ENCODE measurements at places on chromosomes 12 and 14.

DNA sequence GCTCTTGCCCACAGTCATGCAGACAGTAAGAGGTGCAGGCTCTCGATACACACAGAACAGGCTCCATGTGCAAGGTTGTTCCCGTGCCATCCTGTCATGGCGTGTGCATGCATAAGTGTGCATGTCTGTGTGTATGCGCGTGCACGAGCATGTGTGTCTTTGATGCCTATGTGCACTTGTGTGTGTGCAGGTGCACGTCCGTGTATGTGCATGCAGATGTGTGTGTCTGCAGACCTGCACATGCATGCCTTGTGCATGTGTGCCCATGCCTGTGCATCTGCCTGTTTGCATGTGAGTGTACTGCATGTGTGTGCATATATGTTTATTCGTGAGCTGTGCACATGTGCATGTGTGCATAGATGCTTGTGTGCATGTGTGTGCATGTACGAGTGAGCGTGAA, 309.8 kb downstream of the TMEM121 start:
- no peak for DNase-seq

- DNase-seq = no peak
Observed at GRCh38 chr14:72758420-72758819, 135.5 kb downstream of the DPF3 start.

DNA sequence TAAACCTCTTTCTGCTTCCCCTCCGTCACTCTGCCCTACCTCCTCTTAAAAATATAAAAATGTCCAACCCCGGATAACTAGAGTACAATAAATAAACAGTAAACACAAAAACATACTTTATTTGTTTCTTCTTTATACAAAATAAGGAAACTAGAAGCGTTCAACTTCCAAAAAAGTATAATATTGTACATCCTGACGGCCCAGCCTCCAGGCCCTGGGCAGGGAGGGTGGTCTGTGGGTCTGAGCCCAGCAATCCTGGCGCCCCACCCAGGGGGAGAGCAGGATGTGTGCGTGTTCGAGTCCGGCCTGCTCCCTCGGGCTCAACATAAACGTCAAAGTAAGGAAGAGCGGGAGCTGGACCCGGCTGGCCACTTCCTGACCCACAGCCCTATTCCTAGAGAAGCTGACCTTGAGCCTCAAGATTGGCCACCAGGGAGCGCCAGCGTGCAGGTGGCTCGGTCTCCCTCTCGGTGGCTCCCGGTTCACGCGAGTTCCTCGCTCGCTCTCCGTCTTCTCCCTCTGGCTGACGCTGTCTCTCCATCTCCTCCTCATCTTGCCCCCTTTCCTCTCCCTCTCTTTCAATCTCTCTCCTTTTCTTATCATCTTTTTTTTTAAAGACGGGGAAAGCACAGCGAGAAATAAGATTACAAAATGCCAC, 9.4 kb downstream of the LHX5 start:
- peak; percentile 89 for DNase-seq

DNA sequence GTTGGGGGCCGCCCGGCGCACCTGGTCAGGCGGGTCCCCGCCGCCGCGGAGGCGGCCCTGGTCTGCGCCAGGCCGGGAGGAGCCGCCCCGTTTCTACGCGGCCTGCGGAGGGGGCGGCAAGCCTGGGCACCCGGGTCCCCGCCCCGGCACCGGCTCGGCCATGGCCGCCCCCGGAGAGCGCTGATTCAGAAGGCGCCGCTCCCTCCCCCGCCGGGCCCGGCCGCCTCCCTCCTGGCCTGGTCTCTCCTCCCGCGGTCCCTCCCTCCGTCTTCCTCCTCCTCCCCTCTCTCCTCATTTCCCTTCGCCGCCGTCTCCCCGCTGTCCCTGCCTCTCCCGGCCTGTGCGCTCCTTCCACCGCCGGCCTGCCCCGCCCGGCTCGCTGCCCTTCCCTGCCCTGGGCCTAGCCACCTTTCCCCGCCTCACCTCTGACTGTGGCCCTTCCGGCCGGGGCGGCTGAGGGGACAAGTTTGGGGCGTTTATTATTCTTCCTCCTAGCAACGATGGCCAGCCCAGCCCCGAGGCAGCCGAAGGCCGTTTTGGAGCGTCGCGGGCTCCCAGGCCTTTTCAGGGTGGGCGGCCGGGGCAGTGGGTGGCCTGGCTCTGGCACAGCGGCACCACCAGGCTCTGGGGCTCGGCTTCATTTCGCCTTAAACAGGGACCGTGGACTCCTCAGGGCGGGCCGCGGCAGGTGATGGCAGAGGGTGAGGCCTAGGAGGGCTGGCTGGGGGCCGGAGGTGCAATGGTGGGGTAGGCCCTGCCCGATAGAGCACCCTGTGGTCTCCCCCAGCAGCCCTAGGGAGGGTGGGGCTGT, 768 bp downstream of the CEP170B start:
- DNase-seq = peak; percentile 84

- no peak for DNase-seq
Observed at GRCh38 chr12:70686299-70686698, 49.1 kb upstream of the PTPRB start.

DNA sequence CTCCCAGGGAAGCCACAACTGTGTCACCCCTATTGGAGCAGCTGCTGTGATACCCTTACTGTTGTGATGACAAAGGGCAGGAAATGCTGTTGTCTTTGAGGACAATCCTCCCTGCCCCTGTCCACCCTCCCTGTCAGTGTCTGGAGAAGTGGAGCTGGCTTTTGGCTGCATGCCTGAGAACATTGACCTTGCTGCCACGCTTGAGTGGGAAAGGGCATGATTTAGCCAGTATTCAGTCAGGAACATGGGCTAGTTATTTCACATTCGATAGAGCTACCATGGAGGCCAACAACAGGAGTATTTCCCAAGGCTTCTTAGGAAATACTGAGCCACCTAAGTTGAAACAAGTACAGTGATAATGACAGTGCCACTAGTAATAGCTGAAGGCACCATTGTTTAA, 59.4 kb downstream of the MYRFL start:
- no peak for DNase-seq

- peak; percentile 67 for DNase-seq
Observed at GRCh38 chr12:113439606-113440030, 17.4 kb downstream of the SDSL start.

DNA sequence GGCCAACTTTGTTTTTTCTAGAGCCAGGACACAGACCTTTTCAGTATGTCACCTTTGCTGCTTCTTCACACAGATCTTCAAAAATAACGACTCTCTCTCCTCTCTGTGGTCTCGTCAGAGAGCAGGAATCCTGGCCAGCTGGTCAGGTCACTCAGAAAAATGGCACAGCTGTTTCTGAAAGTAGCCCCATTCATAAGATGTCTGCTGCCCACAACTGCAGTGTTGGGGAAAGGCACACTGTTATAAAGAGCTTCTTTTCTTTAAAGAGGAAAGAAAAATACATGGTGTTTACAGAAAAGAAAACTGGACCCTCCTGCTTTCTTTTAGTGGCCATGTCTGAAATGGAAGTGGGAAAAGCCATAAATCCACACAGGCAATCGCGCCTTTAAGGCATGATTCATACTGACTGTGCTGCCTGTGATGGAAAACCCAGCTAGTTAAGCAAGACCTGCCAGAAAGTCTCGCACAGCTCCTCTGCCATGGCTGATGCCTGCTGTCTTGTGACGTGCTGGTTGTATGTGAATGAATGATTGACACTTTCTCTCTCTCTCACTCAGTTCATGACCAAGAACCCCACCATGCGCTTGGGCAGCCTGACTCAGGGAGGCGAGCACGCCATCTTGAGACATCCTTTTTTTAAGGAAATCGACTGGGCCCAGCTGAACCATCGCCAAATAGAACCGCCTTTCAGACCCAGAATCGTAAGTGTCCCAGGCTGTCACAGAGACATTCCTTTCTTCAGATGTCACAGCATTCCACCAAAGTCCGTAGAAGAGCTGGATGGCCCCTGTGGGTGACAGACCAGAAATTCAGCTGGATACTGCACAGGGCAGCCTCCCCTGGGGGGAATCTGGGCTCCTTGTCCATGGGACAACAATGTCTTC, 147.9 kb upstream of the HIF1A start:
- peak; percentile 77 for DNase-seq

DNA sequence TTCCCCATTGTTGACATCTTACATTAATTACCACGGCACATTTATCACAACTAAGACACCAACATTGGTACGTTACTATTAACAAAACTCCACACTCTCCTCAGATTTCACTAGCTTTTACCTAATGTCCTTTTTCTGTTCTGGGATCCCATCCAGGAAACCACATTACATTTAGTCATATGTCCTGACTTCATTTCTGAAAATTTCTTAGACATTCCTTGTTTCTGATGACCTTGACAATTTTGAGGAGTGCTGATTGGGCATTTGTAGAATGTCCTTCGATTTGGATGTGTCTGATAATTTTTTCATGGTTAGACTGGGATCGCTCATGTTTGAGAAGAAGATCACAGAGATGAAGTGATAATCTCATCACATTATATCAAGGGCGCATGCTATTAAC, 34.6 kb upstream of the ACSM4 start:
- DNase-seq = no peak

GRCh38 chr12:122545855-122546254, 18.8 kb downstream of the KNTC1 start:
- no peak for DNase-seq

GRCh38 chr12:58405363-58405762, 464.0 kb downstream of the ATP23 start:
- no peak for DNase-seq

- peak; percentile 31 for DNase-seq
Observed at GRCh38 chr12:68612202-68612601, 1.5 kb downstream of the RAP1B start.

DNA sequence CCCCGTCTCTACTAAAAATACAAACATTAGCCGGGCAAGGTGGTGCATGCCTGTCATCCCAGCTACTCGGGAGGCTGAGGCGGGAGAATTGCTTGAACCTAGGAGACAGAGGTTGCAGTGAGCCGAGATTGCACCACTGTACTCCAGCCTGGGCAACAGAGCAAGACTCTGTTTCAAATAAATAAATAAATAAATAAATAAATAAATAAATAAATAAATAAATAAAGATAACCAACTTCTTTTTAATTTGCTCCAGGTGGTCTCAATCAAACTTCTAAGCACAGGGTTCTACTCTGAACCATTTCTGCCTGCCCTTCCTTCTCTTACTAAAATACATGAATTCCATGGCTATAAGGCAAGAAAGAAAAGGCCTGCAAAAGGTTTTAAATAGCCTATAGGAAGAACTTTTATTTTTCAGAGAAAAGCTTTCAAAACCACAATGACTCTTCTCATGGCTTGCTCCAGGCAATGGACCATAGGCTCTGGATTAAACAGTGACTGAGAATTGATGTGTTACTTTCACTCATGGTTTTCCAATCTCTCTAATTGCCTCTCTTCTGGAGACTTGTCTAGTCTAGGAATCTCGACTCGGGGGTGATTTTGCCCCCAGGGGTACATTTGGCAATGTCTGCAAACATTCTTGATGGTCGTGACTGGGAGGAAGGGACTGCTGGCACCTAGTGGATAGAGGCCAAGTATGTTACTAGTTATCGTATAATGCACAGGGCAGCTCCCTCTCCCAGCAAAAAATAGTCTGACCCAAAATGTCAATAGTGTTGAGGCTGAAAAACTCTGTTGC, 14.4 kb downstream of the IGF1 start:
- no peak for DNase-seq

DNA sequence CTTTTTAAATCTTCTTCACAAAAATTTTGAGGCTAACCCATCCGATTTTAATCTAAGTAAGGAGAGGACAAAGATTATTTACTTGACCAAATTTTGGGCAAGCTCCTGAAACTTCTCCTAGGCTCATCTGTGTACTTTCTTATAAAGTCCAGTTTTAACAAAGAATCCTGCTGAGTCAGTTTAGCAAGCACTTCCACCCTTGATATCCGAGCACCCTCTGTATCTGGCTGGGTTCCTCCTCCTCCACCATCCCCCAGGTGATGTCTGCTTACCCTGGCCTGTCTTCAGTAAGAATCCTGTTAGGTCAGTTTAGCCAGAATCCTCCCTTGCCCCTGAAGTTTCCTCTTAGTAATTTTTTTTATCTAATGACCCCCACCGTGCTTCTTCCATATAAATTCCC, 140.5 kb downstream of the PHLDA1 start:
- no peak for DNase-seq

DNA sequence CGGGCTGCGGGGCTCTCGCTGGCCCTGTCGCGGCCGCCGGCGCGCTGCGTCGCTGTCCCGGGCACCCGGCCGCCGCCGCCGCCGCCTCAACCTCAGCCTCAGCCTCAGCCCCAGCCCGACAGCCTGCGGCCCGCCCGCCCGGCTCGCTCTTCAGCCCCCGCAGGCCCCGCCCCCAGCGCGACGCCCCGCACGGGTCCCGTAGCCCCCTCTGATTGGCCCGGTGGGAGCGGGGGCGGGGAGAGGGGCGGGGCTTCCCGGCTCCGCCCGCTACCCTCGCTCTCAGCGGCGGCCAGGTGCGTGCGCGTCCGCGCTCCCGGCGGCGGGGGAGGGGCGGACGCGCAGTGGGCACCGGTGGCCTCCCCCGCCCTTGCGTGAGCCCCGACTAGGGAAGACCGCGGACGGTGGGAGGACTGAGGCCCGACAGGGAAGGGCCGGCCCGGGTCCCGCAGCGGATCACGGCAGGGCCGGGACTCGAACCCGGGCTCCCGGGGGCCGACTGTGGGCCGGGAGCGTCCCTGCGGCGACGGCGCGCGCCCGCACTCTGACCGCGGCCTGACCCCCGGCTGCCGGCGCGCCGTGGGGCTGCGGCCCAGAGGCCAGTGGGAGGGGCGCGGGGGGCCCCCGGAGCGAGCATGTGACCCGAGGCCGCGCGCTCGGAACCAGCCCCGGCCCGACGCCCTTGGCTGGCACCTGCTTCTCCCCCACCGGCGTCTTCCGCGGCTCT, at the start of gene PPP1R13B:
PPP1R13B (minus strand) TSS at position 125 of the 724 bp plus-strand sequence. CDS start 268 bp downstream, outside the sequence.
- peak; percentile 96 for DNase-seq

GRCh38 chr14:28468191-28469151, 298.1 kb upstream of the FOXG1 start:
- DNase-seq = peak; percentile 25

GRCh38 chr12:71942259-71942658, 3.6 kb downstream of the TPH2 start:
- no peak for DNase-seq

GRCh38 chr12:123690191-123690840, 19.4 kb downstream of the TCTN2 start:
- DNase-seq = no peak

- DNase-seq = no peak
Observed at GRCh38 chr12:30911207-30911606, 15.3 kb upstream of the TSPAN11 start.

GRCh38 chr12:61798778-61799177, 461.4 kb upstream of the USP15 start:
- no peak for DNase-seq

DNA sequence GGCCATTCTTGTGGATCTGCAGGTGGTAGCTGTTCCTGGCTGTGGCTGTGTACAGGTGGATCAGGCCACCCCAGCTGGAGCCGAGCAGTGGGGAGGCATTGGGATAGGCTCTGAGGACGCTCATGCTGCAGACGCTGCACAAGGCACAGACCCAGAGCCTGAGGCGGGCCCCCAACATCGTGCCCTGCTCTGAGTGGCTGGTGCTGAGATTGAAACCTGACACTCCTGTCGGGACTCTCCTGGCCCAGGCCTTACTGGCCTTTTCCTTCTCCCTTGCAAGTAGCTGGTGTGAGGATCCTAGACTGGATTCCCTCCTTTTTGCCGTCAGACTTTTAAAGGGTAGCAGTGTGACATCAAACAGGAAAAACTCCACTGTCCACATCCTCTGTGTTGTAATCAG, at the start of gene FGF23:
FGF23 (minus strand) TSS at position 308 of the 400 bp plus-strand sequence; CDS start at position 178, 130 bp downstream.
- peak; percentile 35 for DNase-seq

All from astrocyte of the hippocampus (primary cell).